Left lung (tissue), 14 donors: ENCODE measurements at places on chromosomes 4 and X. TPM values are rescaled to one million over a fixed set of nuclear protein-coding genes. Genes with fewer than 3 reads are reported as not detected.

DNA sequence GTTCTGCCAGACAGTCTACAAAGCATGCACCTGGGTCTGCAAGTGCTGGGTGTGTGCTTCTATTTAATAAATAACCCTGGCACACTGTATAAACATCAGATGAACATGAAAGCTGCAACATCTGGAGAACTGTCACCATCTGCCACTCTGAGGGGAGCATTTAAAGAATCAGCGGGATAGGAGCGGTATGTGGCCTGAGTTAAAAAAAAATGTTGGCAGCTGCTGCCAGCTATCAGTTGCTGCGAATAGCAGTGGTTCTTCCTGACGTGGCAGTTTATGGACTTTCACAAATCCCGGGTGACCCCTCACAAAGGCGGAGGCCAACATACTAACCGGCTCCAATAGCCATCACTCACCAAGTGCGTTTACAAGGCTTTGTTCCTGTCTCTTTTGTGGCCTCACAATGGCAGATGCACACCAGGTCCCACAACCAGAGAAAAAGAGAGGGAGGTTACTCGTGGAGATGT lies 95.1 kb downstream of the RASL11B start:
- DNase-seq: no peak
- H3K27me3 ChIP-seq: no peaks in the 10 kb centered on the region
- no peaks in the 10 kb centered on the region for H3K36me3 ChIP-seq
- no peaks in the 10 kb centered on the region for H3K4me1 ChIP-seq

GRCh38 chrX:115591856-115592842 lies 31.2 kb downstream of the PLS3 start:
- H3K27me3 ChIP-seq: peaks cover 12% of the 10 kb centered on the region
- peaks cover 7% of the 10 kb centered on the region for H3K4me1 ChIP-seq
- H3K27ac ChIP-seq: peak overlapping the region; percentile 71

Gene DCAF16
- total RNA-seq: 23.1 TPM

DNA sequence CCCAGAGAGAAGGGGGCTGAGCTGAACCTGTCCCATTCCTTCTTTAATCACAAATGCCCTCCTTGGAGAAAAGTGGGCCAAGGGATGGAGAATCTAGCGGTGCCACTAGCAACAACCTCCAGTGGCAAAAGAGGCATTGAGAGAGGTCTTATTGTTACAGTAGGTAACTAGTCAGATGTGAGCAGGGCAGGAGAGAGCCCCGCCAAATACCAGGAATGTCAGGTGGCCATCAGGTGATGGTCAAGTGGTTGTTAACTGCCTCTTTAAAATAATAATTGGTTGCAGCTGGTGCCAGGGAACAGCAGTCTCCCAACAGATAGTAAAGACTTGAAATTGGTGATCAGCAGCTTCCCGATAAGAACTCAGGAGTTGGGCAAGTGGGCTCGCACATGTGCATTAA lies 116.1 kb downstream of the EVC2 start:
- no peak overlapping the region for H3K4me3 ChIP-seq
- no peak for DNase-seq
- no peaks in the 10 kb centered on the region for H3K36me3 ChIP-seq
- H3K27ac ChIP-seq: no peak overlapping the region
- H3K4me1 ChIP-seq: no peaks in the 10 kb centered on the region

DNA sequence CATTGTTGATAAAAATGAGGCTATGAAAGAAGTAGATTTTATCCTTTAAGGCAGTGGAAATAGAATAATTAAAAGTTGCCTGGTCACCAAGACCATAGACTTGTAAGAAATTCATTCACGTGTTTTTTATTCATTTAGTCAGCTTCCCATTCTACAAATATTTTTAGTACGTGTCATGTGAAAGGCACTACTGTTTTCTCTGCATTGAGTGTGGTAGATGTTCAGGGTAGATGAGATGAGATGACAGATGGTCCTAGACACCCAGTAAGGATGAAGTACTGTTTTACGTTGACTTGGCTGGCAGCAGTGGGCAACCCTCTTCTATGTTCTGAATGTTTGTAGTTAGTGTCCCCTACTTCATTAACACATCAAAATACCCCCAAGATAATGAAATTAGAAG lies 228.1 kb downstream of the ARHGAP24 start:
- no peak for DNase-seq
- H3K4me3 ChIP-seq: no peak overlapping the region
- H3K36me3 ChIP-seq: no peaks in the 10 kb centered on the region

GRCh38 chrX:26915064-26915463 lies 548.1 kb downstream of the PPP4R3C start:
- no peak overlapping the region for H3K27ac ChIP-seq
- H3K27me3 ChIP-seq: no peaks in the 10 kb centered on the region
- H3K36me3 ChIP-seq: no peaks in the 10 kb centered on the region
- DNase-seq: no peak
- H3K4me3 ChIP-seq: no peak overlapping the region

Gene UCP1
- not detected for total RNA-seq

- DNase-seq: no peak
- H3K27me3 ChIP-seq: no peaks in the 10 kb centered on the region
- peaks cover 6% of the 10 kb centered on the region for H3K4me1 ChIP-seq
- H3K4me3 ChIP-seq: no peak overlapping the region
These were observed 68.1 kb upstream of the BLTP1 start for GRCh38 chr4:122083989-122084388.
